ENCODE measurements at places on chromosomes 4 and X. TPM values are rescaled to one million over a fixed set of nuclear protein-coding genes. Genes with fewer than 3 reads are reported as not detected.

GRCh38 chr4:10526429-10527222, 69.4 kb upstream of the ZNF518B start:
- no peak for DNase-seq

GRCh38 chrX:54484666-54485065, 11.4 kb downstream of the FGD1 start:
- DNase-seq: no peak

- peak; percentile 4 for DNase-seq
Observed at GRCh38 chr4:187128976-187129375, 405.3 kb upstream of the FAT1 start.

DNA sequence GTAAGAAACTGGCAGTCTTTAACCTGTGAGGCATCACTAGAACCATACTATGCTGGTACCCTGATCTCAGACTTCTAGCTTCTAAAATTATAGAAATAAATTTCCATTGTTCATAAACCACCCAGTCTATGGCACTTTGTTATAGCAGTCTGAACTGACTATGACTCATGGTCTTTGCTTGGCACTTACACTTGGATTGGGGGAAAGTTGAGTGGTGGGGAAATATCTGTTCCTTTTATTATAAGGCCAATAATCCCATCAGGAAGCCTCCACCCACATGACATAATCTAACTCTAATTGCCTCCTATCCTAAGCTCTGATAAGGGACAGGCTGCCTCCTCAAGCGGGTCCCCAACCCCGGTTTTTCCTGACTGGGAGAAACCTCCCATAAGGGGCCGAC, 61.4 kb upstream of the PACRGL start:
- no peak for DNase-seq

DNA sequence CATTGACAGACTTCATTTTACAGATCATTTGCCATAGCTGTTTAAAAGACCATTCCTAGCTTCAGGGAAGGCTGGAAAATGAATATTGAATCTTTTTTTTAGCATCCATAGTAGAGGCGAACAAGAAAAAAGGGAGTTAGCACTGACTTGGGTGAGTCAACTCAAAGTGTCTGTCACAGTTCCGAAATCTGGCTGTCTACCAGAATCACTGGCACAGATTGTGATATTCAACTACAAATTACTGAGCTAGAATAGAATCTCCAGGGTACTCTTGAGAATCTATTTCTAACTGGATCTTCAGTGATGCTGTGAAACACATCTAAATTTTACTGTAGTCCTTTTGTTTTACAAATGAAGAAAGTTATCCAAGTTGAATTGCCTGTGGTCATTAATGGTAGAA, 31.5 kb downstream of the SEC24B start:
- no peak for DNase-seq

The TLR10 gene
- not detected for total RNA-seq

DNA sequence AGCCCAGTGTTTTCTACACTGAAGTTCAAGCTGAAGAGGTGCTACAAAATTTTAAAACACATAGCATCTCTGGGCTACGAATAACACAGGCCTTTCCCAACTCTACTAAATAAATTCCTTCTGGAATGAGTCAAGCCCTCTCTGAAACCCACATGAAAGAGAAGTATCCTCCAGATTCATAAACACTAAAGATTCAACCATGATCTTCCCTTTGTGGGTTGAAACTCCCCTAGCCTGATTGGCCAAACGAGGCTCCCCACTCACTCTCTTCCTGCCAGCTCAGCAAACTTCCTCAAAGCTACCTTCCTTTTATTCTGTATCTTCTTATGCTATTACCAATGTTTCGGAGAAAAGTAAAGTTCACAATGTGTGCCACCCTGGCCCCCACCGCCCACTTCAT, 95.4 kb downstream of the NKX6-1 start:
- no peak for DNase-seq

- no peak for DNase-seq
Observed at GRCh38 chrX:40514376-40514775, 66.4 kb upstream of the ATP6AP2 start.

- DNase-seq: no peak
Observed at GRCh38 chrX:23919706-23920320, 12.0 kb downstream of the CXorf58 start.

DNA sequence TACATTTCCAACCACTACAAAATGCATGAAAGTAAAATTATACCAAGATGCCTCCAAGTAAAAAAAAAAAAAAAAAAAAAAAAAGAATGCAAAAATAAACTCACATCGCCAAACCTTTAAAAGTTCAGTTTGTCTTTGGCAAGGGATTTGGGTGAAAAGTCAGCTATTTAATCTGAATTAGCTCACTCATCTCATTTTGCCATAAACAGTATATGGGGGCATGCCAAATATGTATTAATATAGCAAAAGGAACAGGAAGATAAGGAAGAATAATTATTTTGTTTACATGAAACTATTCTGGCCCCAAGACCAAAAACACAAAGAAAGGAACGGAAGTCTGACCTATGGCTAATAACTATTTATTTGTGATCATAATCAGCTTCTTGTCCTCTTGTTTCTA, 114.7 kb upstream of the SLC6A14 start:
- no peak for DNase-seq

DNA sequence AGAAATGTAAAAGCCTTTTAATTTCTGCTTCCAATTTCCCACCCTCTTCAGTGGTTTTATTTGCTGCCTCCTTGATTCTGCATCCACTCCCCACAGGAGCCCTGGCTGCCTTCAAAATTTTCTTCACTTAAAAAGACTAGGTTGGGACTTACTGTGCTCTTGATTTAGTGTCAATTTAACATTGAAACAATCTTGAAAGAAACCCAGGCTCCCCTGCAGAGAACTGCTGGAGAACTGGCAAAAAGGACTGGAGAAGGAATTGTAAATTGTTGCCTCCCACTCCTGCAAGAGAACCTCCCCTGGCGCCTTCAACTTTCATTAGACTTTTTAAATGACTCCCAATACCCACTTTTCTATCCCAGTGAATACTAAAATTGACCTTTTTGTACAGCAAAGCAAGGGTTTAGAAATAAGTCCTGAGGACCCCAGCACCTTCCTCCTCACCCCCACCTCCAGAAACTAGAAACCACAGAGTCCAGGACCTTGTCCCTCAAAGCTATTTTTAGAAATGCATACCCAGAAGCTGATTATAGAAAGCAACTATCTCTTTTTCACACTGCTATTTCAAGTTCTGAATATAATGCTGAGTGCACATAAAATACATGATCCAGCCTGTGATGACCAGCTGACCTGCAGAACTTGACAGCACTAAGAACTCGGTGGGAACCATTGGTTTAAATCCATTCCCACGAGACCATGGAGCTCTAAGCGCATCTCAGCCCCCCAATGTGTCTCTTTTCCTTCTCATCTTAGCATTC, 155.5 kb downstream of the INPP4B start:
- no peak for DNase-seq

GRCh38 chrX:73681408-73681807, 118.4 kb downstream of the CHIC1 start:
- no peak for DNase-seq

The DDIT4L gene
- 3.1 TPM for total RNA-seq

- no peak for DNase-seq
Observed at GRCh38 chr4:184444953-184445309, 29.4 kb downstream of the IRF2 start.
